Activated T-cell treated with anti-CD3 and anti-CD28 coated beads, Interleukin-2, amount 50 U/mL, for 72 hours (primary cell): ENCODE measurements at places on chromosomes 5 and 9. TPM values are rescaled to one million over a fixed set of nuclear protein-coding genes. Genes with fewer than 3 reads are reported as not detected.
A peak's percentile ranks its signal among the peaks of the same experiment; 100 is the strongest.

DNA sequence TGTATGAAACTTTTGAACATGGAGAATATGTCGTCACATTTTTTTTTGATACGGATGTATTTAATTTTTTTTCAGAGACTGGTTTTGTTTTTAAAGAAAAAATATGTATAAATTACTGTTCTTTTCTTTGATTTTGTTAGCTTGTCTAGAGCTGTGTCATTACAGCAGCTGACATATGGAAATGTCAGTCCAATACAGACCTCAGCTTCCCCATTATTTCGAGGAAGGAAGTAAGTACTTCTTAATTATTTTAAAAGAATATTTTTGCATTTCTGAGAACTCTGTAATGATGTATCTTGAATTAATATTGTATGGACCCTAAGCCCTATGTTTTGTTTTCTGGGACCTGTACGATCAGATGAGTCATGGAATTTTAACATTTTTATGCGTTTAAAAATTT lies 7.6 kb downstream of the TENT2 start:
- H3K27ac ChIP-seq: peak overlapping the region; percentile 68
- no peak overlapping the region for H3K4me3 ChIP-seq
- H3K27me3 ChIP-seq: no peaks in the 10 kb centered on the region
- peaks cover 64% of the 10 kb centered on the region for H3K36me3 ChIP-seq
- DNase-seq: no peak

DNA sequence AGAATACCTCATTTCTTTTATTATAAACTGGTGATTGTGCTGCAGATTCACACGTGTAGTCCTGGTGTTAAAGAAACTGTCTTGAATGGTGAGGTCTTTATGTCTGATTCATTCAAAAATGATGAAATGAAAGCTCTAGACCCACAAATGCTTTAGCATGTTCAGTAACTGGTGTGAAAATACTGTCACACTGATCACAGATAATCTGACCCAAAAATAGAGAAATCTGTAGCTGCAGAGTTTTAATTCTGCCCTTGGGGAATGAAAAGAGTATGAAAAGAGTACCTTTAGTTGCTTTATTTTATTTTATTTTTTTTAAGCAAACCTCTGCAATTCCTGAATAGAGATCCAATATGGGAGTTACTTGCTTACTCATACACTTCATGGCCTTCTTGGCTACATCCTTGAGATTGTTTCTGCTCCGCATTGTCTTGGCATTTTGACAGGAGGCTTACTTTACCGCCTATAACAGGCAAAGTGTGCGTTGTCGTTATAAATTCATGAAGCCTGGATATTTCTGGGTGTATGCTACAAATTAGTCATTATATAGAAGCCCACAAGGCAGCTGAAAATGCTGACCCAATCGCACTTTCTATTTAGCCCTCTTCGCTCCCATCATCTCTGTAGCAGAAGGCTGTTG lies 2.7 kb downstream of the RGMB start:
- no peak for DNase-seq
- no peaks in the 10 kb centered on the region for H3K36me3 ChIP-seq
- peak overlapping the region; percentile 91 for H3K4me3 ChIP-seq
- H3K27ac ChIP-seq: no peak overlapping the region

GRCh38 chr9:17488662-17489061 lies 90.2 kb upstream of the SH3GL2 start:
- no peaks in the 10 kb centered on the region for H3K27me3 ChIP-seq
- no peaks in the 10 kb centered on the region for H3K36me3 ChIP-seq

The MYORG gene
- total RNA-seq: 1.7 TPM

The ADGRV1 gene
- 0.21 TPM for total RNA-seq

The HNRNPK gene
- total RNA-seq: 674 TPM
